ENCODE measurements at places on chromosomes 4 and X.

GRCh38 chrX:45847961-45848360 is 647.3 kb upstream of the DIPK2B start:
- DNase-seq: no peak

- DNase-seq: no peak
These were observed 140.5 kb downstream of the CHRNA9 start for GRCh38 chr4:40475609-40476008.

DNA sequence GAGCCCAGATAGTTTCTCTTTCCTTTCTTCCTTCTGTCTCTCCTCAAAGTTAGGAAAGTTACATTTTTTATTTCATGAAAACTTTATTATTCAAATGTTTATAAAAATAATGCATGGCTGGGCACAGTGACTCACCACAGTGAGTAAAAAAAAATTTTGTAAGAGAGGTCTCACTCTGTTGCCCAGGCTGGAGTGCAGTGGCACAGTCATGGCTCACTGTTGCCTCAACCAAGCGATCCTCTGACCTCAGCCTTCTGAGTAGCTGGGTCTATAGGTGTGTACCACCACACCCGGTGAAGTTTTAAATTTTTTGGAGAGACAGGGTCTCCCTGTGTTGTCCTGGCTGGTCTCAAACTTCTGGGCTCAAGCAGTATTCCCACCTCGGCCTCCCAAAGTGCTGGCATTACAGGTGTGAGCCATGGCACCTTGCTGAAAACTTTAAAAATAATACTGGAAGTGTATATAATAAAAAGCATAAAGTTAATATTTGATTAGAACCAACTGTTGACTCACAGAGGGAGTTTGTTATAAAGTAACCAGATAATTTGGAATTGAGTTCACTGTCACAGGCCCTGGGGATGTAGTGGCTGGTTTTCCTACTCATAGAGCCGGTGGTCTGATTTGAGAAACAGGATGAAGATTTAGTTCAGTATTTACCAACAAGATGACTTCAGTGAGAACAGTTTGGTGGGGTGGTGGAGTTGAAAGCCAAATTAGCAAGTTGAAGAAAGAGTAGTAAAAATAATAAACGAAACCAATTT is 18.0 kb downstream of the CMC4 start:
- no peak for DNase-seq

DNA sequence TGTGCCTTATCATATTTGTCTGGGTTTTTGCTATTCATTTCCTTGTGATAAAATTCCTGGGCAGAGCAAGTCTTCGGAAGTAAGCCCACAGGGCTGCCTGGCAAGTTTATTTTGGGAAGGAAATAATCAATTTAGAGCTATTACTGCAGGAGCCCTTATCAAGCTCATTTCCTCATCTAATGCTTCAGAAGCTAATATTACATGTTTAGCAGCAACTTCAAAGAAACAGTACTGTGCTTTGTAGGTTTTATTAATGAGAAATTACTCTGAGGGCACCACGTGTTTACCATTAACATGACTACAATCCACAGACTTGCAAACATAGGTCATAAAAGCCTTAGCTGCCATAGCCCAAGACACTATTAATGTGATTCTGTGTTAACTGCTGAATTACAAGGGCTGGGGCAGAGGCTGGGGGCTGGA is 540.0 kb downstream of the SPRY1 start:
- DNase-seq: no peak

- DNase-seq: no peak
These were observed 17.8 kb downstream of the IGSF1 start for GRCh38 chrX:131271274-131271673.

DNA sequence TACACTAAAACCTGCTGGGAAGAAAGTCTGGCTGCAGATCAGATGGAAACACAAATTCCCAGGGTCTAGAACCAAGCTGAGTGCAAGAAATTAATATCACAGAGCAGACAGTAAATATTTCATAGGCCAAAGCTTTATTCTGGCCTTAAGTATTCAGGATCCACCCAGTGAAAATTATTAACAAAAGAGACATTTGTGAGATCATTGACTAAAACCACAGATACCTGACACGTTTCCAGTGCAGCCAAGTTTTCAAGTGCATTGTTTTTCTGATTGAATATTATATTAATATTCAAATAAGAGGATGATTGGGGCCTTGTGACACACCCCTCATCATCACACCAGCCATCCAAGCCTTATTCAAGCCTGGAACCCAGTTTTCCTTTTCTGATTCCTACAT is 10.3 kb downstream of the ELOVL6 start:
- DNase-seq: no peak

GRCh38 chr4:133320576-133321170 is 171.6 kb downstream of the PCDH10 start:
- no peak for DNase-seq

GRCh38 chrX:78997870-78998558 is 52.8 kb downstream of the P2RY10 start:
- DNase-seq: peak; percentile 45

- DNase-seq: no peak
These were observed 31.4 kb upstream of the SLC25A31 start for GRCh38 chr4:127698789-127699200.

GRCh38 chr4:172142281-172142741 is 329.1 kb downstream of the GALNTL6 start:
- DNase-seq: no peak

GRCh38 chrX:150968862-150969720 is 14.0 kb upstream of the HMGB3 start:
- no peak for DNase-seq

DNA sequence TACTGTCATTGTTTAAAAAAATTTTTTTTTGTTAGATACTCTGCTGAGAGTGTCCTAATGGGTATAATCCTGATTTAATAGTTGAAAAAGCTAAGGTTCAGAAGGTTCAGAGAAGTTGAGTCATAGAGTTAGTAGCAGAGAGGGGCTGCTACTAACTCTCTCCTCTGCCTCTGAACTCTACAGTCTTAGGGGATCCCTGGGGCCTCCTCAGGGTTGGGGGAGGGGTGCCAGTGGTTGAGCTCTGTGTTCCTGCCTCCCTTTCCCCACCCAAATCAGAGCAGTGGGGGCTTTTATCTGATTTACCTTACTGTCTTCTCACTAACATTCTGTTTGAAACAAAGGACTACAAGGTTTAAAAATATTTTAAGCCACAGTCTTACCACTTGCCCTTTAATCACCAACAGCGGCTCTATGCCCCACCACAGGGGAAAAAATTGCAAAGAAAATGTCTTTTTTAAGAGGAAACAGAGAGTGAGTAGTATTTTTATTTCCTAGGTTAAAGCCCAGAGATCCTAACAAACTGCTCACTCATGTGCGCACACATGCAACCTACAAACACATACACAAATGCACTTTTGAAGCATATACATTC is 102.2 kb upstream of the ATP6AP2 start:
- no peak for DNase-seq

- DNase-seq: no peak
These were observed 1270.0 kb downstream of the ARAP2 start for GRCh38 chr4:34974313-34974680.

GRCh38 chr4:112361181-112361791 is 64.1 kb downstream of the ALPK1 start:
- no peak for DNase-seq

DNA sequence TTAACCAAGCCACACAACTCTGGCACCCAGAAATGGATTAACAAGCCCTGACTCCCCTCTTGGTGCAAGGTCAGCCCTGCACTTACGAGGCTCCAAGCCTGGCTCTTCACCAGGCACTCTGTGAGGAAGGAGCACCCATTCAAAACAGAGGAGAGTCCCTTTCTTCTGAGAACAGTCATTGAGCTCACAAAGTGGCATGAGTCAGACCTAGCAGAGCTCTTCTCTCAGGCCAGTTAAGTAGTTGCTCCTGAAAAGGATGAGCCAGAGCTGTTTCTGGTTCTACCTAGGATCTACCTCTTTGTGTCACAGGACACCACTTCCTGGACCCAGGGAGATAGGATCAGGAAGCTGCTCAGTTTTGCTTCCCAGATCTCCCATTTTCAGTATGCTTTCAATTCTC is 48.2 kb downstream of the EVC2 start:
- no peak for DNase-seq

GRCh38 chr4:168241953-168242352 is 76.6 kb downstream of the DDX60 start:
- no peak for DNase-seq

- no peak for DNase-seq
These were observed 177.2 kb downstream of the TSPAN5 start for GRCh38 chr4:98481167-98481566.

- DNase-seq: no peak
These were observed 329.7 kb downstream of the UNC5C start for GRCh38 chr4:95219109-95219508.

DNA sequence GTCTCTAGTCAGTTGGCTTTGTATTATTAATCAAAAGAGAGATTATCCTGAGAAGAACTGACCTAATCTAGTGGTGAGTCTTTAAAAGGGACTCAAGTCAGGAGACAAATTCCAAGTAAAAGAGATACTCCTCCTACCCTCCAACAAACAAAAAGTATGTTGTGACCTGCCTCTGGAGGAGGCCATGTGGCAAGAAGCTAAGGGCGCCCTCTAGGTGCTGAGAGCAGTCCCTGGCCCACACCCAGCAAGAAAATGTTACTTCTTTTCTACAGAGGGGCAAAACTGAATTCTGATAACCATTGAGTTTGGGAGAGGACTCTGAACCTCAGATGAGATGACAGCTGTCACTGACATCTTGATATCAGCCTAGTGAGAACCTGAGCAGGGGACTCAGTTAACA is 953.6 kb upstream of the AGA start:
- no peak for DNase-seq

DNA sequence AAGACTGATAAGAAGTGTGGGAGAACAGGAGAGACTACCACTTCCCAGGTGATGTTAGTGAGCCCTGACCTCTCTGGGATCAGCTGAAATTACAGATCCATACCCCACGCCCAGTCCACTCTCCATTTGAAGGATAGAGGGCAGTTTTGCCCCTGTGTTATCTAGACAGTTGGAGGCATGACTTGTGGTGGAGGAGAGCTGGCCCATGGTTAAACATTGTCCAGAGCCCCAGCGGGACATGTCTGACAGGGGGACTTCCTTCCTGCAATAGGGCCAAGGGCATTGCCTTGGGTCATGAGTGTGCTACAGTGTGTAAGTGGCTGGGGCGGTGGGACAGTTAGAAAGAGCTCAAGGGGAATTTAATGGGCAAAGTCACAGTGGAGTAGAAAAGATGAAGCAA is 181.1 kb downstream of the MID1IP1 start:
- DNase-seq: no peak

DNA sequence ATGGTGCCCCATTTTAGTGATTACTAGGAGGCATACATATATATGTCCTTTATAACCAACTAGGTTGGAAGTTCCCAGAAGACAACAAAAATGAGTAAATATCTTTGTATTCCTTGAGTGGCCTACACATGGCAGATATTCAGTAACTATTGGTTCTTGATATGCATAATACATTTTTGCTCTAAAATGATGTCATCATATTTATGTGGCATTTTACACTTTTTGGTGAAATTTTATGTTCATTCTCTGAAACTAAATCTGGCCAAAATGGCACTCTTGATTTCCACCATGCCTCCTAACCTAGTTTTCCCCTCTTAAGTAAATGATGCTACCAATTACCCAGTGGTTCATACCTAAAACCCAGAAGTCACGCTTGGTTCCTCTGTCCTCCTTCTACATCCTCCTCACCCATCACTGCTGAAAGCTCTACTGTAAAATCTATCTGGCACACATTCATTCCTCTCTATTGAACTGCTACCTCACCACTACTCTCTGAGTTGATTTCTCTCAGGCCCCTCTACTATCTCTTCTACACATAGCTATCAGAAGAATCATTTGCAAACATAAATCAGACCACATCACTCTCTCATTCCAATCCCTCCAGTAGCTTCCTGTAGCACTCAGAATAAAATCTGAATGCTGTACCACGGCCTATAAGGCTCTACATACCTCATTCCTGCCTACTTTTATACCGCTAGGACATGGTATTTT is 13.4 kb downstream of the SLC10A7 start:
- DNase-seq: no peak

GRCh38 chr4:187491959-187492358 is 503.6 kb upstream of the ZFP42 start:
- DNase-seq: no peak

DNA sequence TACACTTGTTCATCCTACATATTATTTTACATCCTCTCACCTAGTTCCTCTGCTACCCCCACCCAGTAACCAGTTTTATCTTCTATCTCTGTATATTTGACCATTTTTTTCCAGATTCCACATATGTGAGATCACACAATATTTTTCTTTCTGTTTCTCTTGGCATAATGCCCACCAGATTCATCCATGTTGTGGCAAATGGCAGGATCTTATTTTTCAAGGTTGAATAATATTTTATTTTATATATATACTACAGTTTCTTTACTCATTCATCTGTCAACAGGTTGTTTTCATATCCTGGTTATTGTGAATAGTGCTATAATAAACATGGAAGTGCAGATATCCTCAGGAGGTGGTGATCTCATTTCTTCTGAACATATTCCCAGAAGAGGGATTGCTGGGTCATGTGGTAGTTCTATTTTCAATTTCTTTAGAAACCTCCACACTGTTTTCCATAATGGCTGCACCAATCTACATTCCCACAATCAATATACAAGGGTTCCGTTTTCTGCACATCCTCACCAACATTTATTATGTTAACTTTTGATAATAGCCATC is 48.2 kb downstream of the THAP9 start:
- DNase-seq: no peak

DNA sequence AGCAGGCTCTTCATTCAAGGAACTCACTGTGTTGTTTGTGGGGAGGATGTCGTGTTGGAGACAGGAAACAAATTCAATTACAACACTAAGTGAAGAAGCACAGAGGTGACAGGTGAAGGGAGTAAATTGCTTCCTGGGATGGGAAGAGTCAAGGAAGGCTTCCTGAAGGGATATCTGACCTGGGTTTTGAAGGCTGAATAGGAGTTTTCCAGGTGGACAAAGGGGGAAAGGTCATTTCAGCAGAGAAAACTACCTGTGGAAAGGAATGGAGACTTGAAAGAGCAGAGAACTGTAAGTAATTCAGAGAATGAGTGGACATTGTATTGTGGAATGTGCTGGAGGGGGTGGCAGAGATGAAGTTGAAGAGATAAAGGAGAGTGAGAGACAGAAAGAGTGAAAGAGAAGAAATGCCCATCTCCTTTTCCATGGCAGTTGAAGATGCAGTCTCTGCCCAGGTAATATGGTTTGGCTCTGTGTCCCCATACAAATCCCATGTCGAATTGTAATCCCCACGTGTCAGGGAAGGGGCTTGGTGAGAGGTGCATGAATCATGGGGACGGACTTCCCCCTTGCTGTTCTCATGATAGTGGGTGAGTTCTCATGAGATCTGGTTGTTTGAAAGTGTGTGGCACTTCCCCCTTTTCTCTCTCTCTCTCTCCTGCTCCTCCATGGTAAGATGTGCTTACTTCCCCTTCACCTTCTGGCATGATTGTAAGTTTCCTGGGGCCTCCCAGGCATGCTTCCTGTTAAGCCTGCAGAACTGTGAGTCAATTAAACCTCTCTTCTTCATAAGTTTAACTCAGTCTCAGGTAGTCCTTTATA is 205.7 kb upstream of the BCOR start:
- no peak for DNase-seq
